ENCODE measurements at places on chromosomes 5 and 9. TPM values are rescaled to one million over a fixed set of nuclear protein-coding genes. Genes with fewer than 3 reads are reported as not detected.

MUSK gene
- 11.6 TPM for total RNA-seq

GRCh38 chr9:108603141-108603540 is 252.6 kb downstream of the ACTL7B start:
- DNase-seq = peak; percentile 50
- no peaks in the 10 kb centered on the region for H3K4me1 ChIP-seq
- no peak overlapping the region for H3K4me3 ChIP-seq
- H3K27me3 ChIP-seq = no peaks in the 10 kb centered on the region
- H3K27ac ChIP-seq = no peak overlapping the region

GRCh38 chr5:56745864-56746263 is 69.5 kb upstream of the MAP3K1 start:
- no peak for DNase-seq
- no peaks in the 10 kb centered on the region for H3K4me1 ChIP-seq
- no peaks in the 10 kb centered on the region for H3K36me3 ChIP-seq
- H3K4me3 ChIP-seq = no peak overlapping the region
- no peaks in the 10 kb centered on the region for H3K27me3 ChIP-seq

GRCh38 chr9:133701321-133701980 is 36.7 kb downstream of the SARDH start:
- no peak overlapping the region for H3K27ac ChIP-seq
- no peaks in the 10 kb centered on the region for H3K27me3 ChIP-seq
- no peak for DNase-seq
- no peak overlapping the region for H3K4me3 ChIP-seq
- no peaks in the 10 kb centered on the region for H3K36me3 ChIP-seq
- peaks cover 17% of the 10 kb centered on the region for H3K4me1 ChIP-seq

- no peak overlapping the region for H3K27ac ChIP-seq
- no peak for DNase-seq
- no peak overlapping the region for H3K4me3 ChIP-seq
- no peaks in the 10 kb centered on the region for H3K36me3 ChIP-seq
- H3K27me3 ChIP-seq = no peaks in the 10 kb centered on the region
Observed at GRCh38 chr5:72625332-72625731, 118.1 kb upstream of the ZNF366 start.

LCNL1 gene
- 59.3 TPM for total RNA-seq
